Activated CD8-positive, alpha-beta memory T cell treated with anti-CD3 and anti-CD28 coated beads, Interleukin-2, amount 50 U/mL, for 48 hours (primary cell): ENCODE measurements at places on chromosomes 7 and 10.
A peak's percentile ranks its signal among the peaks of the same experiment; 100 is the strongest.

- no peak for DNase-seq
Measured at GRCh38 chr10:84135836-84136235, 3.5 kb upstream of the GHITM start.

DNA sequence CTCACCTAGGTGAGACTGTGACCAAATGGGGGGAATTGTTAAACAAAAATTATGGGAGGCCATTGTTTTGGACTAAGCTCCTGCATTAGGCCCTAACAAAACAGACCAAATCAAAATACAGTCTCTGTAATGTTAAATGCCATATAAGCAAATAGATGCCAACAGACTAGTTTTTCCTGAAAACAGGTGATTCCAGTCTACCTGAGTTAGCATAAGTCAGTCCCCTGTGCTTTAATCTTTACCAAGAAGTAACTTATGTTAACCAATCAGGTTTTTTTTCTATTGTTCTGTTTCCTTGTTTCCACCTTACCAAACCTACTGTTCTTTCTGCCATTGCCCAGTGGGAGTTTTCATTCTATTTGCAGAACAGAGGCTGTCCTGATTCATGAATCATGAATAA, 48.0 kb downstream of the PDZD8 start:
- DNase-seq: no peak

DNA sequence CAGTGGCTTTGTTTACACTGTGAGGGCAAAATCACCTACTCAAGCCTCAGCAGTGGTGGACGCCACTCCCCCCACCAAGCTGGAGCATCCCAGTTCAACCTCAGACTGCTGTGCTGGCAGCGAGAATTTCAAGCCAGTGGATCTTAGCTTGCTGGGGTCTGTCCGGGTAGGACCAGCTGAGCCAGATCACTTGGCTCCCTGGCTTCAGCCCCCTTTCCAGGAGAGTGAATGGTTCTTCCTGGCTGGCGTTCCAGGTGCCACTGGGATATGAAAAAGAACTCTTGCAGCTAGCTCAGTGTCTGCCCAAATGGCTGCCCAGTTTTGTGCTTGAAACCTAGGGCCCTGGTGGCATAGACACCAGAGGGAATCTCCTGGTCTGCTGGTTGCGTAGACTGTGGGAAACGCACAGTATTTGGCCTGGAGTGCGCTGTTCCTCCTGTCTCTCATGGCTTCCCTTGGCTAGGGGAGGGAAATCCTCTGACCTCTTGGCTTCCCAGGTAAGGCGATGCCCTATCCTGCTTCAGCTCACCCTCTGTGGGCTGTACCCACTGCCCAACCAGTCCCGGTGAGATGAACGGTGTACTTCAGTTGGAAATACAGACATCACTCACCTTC, 398.5 kb downstream of the ATRNL1 start:
- no peak for DNase-seq

DNA sequence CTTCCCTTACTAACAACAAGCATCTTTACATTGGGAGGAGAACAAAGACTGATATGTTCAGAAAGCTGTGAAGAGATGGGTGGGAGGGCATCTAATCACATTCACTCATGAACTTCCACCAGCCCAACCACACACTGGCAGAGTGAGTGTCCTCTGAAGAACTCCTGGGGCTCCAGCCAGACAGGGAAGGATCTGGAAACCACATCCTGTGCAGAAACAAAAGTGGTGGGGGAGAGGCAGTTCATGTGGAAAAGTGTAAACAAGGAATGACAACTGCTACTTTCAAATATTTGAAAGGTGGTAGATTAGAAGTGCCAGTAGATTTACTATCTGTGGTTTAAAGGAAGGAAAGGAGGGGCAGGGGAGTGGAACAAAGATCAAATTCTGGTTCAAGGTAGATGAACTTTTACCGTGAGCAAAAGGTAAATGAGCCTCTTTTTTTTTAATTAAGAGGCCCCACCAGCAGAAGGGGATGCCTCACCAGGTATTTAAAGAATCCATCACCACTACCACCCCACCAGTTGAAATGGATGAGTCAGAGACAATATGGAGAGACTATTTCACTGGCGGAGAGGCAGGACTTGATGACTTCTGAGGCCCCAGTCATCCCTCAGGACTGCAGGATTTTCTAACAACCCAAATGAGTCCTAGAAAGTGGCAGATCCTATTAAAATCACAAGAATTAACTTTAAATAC, 34.5 kb downstream of the GOT1 start:
- no peak for DNase-seq

GRCh38 chr10:24893127-24893526, 59.3 kb downstream of the PRTFDC1 start:
- DNase-seq: no peak

DNA sequence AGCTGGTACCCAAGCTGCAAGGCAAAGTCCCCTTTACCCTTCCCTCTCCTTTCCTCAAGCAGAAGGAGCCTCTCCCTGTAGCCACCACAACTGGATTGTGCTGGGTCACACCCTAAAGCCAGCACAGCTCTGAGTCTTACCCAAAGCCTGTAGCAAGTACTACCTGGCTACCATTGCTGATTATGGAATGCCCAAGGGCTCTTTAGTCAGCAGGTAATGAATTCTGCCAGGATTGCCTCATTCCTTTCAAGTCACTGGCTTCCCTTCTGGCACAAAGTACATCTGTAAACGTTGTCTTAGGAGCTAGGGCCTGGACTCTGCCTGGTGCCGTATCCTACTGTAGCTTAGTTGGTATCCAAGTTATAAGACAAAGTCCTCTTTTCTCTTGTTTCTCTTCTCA, 52.0 kb downstream of the FAS start:
- DNase-seq: no peak

GRCh38 chr10:130188195-130189175, 52.3 kb downstream of the GLRX3 start:
- DNase-seq: no peak

DNA sequence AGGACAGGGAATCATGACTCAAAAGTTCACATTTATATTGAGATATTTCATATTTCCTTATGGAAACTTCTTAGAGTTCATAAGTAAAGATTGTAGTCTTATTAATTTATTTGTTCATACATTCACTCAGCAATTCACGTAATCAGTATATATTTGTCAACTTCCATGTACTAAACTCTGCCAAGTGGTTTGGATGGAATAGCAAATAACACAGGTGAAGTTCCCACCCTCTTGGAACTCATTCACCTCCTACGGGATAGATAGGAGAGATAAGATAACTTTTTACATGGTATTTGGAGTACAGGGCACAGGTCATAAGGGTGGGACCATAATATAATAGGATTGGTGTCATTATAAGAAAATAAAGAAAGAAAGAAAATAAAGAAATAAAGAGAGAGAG, 234.0 kb downstream of the CDC14C start:
- no peak for DNase-seq

- no peak for DNase-seq
Measured at GRCh38 chr10:44979281-44980191, 927 bp upstream of the DEPP1 start.

- no peak for DNase-seq
Measured at GRCh38 chr10:44995914-44996669, 4.6 kb upstream of the ZNF22 start.

DNA sequence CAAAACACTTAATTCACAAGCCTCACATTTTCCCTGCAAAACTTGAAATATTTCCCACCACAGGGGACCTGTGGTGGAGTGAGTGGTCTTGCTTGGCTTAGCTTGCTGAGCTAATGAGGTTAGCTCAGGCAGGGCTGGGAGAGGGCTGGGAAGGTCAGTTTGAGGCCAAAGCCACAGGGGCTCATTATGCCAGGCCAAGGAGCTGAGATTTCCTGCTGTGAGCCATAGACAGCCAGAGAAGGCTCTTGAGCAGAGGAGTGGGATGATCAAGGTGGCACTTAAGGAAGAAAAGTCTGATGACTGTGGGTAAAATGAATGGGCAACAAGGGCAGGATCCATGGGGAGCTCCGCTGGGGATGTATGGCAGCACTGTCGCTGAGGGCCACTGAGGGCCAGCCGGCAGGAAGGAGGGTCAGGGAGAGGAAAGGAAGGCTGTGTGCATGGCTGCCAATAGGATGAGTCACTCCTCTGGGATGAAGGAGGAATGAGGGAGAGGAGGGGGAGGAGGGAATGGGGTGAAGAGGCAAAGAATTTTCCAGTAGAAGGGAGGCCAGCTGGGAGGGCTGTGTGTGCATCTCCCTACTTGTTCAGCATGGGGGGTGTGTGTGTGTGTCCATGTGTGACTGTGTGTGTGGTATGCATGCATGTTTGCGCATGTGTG, 18.7 kb upstream of the ZNF488 start:
- DNase-seq: no peak

DNA sequence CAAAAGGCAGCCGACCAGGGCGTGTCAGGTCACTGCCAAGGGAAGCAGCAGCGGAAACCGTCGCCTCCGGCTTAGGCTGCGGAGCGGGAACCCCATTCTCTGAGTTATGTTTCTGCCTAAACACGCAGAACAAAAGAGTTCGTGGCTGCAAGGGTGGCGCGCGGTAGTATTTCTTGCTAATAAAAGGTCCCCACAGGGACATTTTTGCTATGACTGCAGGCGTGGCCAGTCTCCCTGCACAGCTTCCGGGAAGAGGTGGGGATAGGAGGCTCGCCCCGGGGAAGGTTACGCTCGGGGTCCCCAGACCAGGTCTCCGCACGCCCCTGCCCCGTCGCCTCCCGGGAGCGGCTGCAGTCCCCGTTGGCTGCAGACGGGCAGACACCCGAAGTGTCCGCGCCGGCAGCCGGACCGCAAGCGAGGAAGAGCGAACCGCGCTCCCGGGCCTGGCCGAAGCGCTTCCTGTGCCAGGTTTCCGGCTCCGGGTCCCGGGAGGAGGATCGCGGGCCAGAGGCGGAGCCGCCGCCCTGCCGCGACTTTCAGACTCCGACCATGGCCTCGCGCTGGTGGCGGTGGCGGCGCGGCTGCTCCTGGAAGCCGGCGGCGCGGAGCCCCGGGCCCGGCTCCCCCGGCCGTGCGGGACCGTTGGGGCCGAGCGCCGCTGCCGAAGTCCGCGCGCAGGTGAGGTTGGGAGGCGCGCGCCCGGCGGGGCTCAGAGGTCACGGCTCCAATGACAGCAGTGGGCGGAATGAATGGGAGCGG, at the start of gene PDSS1:
Gene PDSS1, plus strand, starts transcription at position 539 of the 759 bp plus-strand sequence. Its CDS starts 11 bp downstream, at position 550.
- DNase-seq: peak; percentile 84

- peak; percentile 72 for DNase-seq
Measured at GRCh38 chr10:11017570-11018431, at the start of gene CELF2. Gene CELF2, plus strand, starts transcription at chr10:11017872. Its CDS starts 218 bp downstream, at chr10:11018090.

GRCh38 chr7:134903073-134903790, 83.1 kb upstream of the AGBL3 start:
- DNase-seq: no peak

DNA sequence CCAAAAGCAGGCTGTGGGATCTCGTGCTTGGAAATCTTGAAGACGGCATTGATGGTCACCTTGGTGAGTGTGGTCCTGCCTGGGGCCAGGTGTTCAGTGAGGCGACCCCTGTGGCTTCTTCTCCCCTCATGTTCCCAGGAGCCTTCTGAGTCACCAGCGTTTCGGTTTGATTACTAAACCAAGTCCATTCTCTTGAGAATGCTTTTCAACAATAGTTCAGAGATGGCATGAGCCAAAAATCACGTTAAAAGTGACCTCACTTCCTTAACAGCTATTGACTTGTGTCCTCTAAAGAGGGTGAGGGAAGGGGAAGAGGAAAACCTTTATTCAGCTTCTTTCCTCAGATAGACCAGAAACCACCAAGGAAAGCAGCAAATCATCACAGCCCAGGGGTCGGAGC, 315.2 kb downstream of the GATA3 start:
- DNase-seq: no peak

GRCh38 chr10:20995123-20995987, 98.2 kb upstream of the NEBL start:
- no peak for DNase-seq

DNA sequence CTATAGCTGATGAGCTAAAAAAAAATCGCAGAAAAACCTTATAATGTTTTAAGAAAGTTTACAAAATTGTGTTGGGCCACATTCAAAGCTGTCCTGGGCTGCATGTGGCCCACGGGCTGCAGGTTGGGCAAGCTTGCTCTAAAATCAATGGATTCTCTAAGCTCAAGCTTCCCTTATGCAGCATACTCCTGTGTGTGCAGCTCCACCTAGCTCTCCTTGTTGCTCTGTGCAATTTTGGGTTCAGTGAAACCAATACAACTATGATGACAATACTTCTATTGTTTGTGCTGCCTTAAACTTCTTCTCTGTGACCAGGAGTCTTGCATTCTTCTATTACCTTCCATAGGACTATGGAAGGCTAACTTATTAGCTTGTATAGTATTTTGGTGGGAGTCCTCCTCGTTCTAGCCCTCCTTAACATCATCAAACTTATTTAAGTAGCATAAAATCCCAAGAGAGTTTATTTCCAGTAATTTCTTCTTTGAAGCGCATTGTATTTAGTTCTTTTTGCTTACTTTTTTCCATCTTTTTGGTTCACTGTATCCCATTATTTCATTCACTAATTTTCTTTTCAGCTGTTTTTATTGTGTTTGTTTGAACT, 170.9 kb upstream of the SMIM30 start:
- no peak for DNase-seq

DNA sequence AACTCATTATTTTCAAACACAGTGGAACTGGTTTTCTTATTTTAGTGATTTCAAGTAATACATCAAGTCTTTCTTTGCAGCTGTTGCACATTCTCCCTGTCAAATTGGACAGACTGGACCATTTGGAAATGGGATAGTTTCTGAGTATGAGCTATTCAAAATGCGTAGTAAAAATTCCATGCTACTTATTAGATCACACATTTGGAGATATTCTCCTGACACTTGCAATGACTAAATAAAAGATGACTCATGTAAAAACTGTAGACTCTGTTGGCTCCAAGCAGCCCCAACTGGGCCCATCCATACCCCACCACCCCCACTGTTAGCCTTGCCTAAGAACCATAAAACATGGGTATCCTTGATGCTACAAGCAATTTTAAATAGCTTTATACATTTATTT, 25.9 kb upstream of the BICC1 start:
- no peak for DNase-seq

GRCh38 chr7:103887853-103888602, 101.4 kb downstream of the RELN start:
- DNase-seq: no peak

- no peak for DNase-seq
Measured at GRCh38 chr7:120996333-120996987, 7.9 kb downstream of the CPED1 start.

- DNase-seq: no peak
Measured at GRCh38 chr10:58017719-58018367, 249.9 kb downstream of the IPMK start.

- no peak for DNase-seq
Measured at GRCh38 chr7:92697414-92697813, 107.2 kb upstream of the FAM133B start.

GRCh38 chr7:30780941-30781340, 9.7 kb downstream of the MINDY4 start:
- no peak for DNase-seq

- DNase-seq: no peak
Measured at GRCh38 chr10:5575482-5576153, 50.9 kb downstream of the CALML3 start.

- no peak for DNase-seq
Measured at GRCh38 chr7:25643770-25644394, 415.6 kb upstream of the NPVF start.

- DNase-seq: no peak
Measured at GRCh38 chr7:122673951-122674350, 25.0 kb downstream of the RNF133 start.

DNA sequence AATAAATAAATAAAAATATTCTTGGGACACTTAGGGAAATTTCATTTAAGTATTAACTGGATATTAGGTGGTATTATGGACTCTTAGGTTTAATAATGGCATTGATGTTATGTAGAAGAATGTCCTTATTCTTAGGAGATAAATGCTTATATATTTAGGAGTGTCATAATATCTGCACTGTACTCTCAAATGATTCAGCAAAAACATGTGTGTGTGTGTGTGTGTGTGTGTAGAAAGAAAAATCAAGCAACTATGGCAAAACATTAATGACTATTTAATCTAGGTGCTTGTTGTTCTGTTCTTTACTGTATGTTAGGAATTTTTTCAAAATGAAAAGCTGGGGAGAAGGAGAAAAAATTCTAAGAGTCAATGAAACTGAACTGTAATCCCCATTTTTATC, 3.9 kb downstream of the ASNS start:
- no peak for DNase-seq
